ENCODE measurements at places on chromosomes 2 and 18.

- no peak for DNase-seq
These were observed 70.6 kb upstream of the ODC1 start for GRCh38 chr2:10518470-10519393.

GRCh38 chr2:229780856-229781773 is 66.8 kb upstream of the DNER start:
- DNase-seq, result peak; percentile 40

GRCh38 chr2:80293039-80293438 is 11.5 kb downstream of the LRRTM1 start:
- DNase-seq, result no peak

- DNase-seq, result no peak
These were observed 10.7 kb downstream of the COL4A4 start for GRCh38 chr2:227153307-227153706.

DNA sequence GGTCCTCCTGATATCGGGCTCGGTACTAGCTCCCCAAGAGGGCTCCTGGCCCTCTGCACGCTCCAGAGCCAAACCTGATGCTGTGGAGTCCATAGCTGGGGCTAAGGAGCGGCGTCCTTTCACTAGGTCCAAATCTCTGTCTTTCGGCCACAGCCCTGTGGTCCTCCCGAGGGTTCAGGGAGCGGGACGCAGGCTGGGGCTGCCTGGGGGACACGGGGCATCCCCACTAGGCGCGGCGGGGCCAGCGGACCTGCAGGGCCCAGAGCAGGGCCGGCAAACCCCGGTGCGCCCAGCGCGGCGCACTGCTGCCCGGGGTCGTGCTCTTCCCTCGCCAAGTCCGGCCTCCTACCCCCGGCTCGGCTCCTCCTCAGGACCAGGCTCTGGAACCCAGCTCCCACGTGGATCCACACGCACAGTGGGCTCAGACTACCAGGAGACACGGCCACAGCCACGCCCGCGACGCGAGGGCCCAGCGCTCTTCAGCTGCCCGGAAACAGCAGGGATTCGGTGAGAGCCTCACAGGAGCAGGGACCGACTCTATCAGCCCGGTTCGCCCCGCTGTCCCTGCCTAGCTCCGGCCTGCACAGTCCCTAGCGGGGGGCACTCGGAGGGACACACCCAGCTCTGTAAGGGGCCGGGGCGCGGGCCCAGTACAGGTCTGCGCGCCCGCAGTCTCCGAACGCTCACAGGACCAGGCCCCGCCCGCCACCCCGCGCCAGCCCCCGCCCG is 593 bp downstream of the ZNF514 start:
- DNase-seq, result no peak

DNA sequence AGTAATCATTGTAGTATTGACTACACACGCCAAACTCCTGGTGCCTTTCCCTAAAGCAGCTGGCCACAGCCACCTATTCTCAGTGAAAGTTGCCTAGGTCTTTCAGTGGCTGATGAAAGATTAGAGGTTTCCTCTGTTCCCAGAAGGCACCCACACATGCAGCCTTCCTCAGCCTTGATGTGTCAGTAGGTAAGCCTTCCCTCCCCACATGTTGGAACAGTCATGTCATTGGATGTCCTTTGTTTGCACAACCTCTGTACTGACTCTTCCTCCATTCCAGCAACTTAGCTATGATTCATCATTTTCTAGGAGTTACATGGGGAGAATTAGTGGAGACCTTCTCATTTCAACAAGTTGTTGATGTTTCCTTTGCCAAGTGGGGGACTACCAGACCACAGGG is 630.8 kb upstream of the SLC39A10 start:
- DNase-seq, result no peak
